ENCODE measurements at places on chromosomes 6 and 20.

- no peak for DNase-seq
These were observed 50.2 kb upstream of the HINT3 start for GRCh38 chr6:125906158-125906998.

DNA sequence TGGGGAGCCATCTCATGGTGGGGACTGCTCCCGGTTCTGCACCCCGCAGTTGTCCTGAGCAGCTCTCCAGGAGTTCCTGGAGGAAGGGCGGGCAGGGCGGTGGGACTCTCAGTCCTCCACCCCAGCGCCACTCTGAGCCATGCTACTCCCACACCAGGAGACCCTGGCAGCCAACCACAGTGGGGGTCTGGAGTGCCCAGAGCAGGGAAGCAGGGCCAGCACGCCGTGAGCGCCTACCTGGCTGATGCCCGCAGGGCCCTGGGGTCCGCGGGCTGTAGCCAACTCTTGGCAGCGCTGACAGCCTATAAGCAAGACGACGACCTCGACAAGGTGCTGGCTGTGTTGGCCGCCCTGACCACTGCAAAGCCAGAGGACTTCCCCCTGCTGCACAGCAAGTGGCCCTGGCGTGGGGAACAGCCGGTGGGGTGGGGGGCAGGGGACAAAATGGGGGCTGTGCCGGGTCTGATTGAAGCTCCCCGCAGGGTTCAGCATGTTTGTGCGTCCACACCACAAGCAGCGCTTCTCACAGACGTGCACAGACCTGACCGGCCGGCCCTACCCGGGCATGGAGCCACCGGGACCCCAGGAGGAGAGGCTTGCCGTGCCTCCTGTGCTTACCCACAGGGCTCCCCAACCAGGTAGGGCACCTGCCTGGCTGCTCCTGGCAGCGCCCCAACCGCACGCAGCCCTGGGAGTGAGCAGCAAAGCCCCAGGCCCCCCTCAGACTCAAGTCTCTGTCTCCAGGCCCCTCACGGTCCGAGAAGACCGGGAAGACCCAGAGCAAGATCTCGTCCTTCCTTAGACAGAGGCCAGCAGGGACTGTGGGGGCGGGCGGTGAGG lies 1.6 kb upstream of the TNFRSF6B start:
- DNase-seq = peak; percentile 59

GRCh38 chr20:47557218-47557617 lies 55.5 kb downstream of the NCOA3 start:
- DNase-seq = no peak

DNA sequence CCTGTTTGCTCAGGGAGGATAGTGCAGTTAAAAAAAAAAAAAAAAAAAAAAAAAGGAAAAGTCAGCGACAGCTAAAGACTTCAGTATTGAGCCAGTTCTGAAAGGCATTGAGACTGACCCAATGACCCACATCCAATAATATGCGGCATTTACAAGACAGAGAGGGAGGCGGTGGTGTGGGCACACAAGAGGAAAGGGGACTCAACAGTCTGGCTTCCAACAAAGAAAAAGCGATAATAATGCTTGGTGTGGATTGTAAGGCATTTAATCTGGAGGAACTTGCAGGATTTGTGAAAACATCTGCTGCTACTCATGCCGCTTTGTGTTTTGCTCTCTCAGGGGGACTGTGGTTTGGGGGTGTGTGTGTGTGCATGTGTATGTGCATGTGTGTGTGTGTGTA lies 784.3 kb upstream of the CHD6 start:
- DNase-seq = no peak

DNA sequence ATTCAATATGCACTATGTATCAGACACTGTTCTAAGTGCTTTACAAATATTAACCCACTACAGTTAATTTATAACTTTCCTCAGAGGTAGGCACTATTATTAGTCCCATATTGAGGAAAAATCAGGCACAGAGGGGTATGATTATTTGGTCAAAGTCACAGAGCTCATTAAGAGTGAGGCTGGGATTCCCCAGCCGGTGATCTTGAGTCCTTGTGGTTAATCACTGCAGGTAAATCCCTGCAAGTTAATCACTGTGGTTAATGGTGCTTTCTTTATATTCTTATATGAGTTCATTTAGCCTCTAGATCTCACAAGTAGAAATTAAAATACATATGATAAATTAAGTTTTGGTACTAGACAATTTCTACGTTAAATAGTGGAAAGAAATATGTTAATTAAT lies 9.2 kb downstream of the CRYBG1 start:
- no peak for DNase-seq

DNA sequence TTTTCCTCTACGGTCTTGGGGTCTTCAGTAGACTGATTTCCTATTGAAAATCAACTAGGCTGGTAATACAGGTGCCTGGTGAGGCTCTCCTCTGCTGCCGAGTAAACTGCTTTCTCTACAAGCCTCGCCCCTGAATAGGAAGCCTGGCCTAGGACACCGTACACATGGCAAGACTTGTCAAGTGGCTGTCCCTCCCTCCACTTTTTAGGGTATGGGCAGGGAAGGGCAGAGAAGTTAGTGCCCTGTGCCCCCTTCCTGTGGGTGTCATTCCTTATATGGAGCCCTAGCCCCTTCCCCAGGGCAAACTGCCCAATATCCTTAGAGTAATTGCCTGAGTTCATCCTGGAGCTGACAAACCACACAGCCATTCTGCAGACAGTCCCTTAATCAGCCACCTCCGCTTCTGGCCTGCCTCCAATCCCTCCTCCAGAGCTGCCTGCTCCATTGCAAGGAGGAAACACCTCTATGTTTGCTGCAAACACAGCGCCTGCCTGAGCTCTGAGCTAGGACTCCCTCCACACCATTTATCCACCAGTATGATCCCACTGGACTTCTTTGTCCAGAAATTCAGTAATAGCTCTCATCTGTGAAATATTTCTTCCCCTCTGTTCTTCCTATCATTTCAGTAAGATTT lies 93.1 kb downstream of the CHD6 start:
- no peak for DNase-seq

GRCh38 chr20:38581013-38581412 lies at the start of gene ADIG:
Gene ADIG, plus strand, starts transcription at chr20:38581197. Its CDS starts 54 bp downstream, at chr20:38581251.
- DNase-seq = no peak

- no peak for DNase-seq
These were observed 17.3 kb upstream of the BTN3A2 start for GRCh38 chr6:26347699-26348098.

- DNase-seq = peak; percentile 70
These were observed 16.2 kb downstream of the CST7 start for GRCh38 chr20:24965065-24965919.

DNA sequence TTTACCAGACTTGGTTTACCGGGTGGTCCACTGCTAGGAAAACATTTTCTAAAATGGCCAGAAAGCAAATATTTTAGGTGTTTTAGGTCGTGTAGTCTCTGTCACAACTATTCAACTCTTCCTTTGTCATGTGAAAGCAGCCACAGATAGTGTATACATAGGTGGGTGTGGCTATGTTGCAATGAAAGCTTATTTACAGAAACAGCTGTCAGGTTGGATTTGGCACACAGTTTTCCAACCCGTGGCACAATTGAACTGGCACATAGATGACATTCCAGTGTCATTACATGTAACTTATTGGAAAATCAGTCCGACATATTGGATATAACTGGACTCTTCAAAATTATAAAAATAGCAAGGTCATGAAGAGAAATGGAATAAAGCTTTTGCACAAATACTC lies 68.9 kb upstream of the KCNQ5 start:
- DNase-seq = no peak

GRCh38 chr6:93721386-93722048 lies 302.2 kb upstream of the EPHA7 start:
- no peak for DNase-seq

DNA sequence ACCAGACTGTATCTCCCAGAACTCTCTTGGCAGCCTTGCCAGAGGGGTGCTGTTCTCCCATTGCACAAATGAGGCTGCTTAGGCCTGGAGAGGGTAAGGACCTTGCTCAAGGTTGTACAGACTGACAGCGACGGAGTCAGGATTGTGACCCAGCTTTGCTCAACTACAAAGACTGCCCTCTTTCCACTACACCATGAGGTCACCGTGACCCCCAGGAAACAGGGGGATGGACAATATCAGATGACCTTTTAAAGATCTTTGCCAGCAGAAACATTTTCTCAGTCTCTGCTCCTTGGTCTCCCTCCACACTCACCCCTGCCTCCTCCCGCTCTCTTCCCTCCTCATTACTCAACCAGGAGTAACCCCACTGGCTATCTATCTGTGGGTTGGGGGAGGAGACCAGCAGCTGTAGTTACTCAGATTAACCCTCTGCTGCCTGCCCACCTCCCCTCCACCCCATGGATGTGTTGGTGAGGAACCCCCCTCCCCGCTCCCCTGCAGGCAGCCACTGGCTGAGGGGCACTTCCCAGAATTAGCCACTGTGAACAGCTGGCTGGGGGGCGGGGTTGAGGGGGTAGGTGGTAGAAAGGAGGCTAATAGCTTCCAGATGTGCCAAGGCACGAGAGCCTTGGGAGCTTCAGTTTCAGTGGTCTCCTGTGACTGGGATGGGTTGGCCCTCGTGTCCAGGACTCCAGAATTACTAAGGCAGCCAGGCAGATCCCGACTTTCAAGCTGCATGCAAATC lies 26.9 kb upstream of the MRPS18A start:
- peak; percentile 81 for DNase-seq

DNA sequence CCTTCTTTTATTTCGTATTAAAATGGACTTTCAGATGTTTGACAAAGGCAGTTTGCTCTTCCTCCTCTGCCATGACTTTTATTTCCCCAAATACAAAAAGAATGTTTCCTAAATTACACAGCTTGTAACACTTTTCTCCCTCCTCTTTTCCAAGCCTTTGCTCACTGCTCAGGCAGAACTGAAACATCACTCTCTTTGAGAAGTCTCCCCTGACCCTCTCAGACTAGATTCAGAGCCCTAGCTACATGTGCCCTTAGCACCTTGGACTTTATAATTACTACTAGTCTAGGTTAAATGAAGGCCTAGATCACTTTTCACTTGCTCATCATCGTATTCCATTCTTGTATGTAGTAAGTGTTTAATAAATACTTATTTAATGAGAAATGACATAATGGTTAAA lies 8.5 kb upstream of the KIF6 start:
- DNase-seq = no peak

- DNase-seq = no peak
These were observed 932 bp upstream of the EZR start for GRCh38 chr6:158819977-158820622.

- DNase-seq = peak; percentile 26
These were observed 21.2 kb downstream of the KIF25 start for GRCh38 chr6:168018664-168019063.

DNA sequence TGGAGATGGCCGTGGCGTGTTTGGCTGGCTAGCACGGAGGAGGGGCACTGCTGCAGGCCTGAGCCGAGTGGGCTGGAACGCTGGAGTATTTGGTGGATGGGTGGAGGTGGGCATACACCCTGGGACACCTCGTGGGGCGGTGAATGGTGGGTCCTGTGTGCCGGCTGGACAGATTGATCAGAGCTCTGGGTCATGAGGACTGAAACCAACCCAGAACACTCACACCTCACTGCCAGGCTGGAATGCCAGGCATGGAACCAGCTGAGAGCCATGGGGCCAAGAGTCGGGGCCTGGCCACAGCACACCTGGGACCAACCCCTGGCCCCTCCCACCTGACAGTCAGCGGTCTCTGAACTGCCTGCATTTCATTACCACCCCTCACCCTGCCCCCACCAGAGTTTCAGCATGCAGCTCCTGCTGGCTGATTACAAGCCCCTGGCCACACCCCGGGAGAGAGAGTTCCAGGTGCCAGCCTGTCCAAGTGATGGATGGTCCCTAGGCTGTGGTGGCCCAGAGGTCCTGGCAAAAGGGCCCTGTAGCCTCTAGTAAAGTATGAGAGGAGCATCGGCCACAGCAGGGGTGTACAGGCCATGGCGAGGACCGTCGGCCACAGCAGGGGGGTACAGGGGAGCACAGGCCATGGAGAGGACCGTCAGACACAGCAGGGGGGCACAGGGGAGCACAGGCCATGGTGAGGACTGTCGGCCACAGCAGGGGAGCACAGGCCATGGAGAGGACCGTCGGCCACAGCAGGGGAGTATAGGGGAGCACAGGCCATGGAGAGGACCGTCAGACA lies 3.3 kb downstream of the NPBWR2 start:
- DNase-seq = no peak

GRCh38 chr6:85362652-85363310 lies 87.1 kb upstream of the NT5E start:
- DNase-seq = no peak

DNA sequence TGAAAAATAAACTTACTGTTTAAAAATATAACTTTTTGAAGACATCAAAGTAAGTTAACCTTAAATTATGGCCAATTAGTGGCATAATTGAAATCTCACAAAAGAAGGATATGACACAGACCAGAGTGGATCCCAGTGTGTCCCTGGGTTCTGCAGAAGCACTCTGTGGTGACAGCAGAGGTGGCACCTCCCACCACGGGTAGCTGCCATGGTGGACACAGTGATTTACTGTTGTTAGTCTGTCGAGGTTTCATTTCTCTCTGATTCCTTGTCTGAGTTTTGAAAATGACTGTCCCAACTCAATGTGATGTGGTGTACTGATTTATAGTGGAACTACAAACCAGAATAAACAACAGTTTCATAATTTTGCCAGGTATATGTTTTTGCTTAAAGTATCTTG lies 76.5 kb downstream of the TULP4 start:
- no peak for DNase-seq

DNA sequence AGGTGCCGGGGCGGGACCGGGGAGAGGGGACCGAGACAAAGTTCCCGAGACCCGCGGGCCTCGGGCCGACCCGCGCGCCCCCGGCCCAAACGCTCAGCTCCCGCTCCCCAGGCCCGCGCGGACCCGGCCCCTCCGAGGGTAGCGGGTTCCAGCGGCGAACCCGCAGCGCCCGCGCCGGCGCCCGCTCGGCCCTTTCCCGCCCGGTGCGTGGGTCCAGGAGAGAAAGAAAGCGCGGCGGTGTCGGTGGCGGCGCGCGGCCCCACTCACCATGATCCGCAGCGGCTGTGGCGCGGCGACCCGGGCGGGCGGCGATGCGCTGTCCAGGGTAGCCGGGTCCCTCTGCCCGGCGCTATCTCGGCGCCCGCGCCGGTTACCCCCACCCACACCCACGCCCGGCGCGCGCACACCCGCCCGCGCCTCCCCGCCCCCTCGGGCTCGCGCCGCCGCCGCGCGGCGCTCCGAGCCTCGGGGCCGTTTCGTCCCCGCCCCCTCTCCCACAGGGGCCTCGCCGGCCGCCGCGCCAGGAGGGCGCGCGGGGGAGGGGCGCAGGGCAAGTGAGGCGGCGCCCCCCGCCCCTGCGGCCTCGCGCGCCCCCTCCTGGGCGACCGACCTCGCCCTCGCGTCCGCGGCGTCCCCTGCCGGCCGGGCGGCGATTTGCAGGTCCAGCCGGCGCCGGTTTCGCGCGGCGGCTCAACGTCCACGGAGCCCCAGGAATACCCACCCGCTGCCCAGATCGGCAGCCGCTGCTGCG lies at the start of gene ELOVL2:
Gene ELOVL2 (minus strand): TSS at position 345 of the 751 bp plus-strand sequence. CDS start 75 bp downstream, at position 270.
- DNase-seq = peak; percentile 74

DNA sequence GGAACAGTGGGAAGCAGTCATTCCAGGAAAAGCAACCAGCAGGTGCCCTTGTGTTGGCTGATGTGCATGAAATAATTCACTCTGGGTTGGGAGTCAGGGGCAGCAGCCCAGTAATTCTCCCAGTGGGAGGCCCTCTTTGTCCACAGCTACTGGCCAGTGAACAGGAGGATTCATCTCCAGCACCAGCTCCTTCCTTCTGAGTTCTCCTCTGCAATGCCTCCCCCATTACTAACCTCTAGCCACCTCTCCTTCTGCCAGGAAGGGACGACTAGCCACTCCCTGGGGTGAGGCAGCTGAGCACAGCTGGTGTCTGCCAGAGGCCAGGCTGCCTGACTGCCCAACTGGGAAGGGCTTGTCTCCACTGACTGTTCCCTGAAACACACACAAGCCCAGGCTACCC lies 12.5 kb upstream of the R3HDML start:
- no peak for DNase-seq

- no peak for DNase-seq
These were observed 501.4 kb downstream of the BCKDHB start for GRCh38 chr6:80607811-80608391.

Data from left forelimb (tissue), 1 donor.